Right renal pelvis (tissue), 4 donors: ENCODE measurements at places on chromosomes 5 and 9. TPM values are rescaled to one million over a fixed set of nuclear protein-coding genes. Genes with fewer than 3 reads are reported as not detected.

GRCh38 chr9:106350777-106351176 is 512.2 kb upstream of the ZNF462 start:
- no peak for DNase-seq

DNA sequence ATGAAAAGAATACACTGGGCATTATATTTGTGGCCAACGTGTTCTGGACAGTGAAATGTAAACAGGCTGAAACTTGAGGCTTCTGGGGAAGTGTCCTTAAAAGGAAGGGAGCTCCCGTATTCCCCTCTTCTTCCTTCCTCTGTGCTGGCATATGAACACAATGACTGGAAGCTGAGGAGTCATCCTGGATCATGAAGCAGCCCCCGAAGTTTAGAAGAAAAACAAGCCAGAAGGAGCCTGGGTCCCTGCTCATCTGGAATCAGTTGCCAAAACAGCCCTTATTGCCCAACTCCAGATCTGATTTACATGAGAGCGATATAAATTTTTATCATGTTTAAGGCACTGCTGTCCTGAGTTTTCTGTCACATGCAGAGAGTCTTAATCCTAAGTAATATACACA is 65.4 kb upstream of the SLC1A1 start:
- DNase-seq: no peak

DNA sequence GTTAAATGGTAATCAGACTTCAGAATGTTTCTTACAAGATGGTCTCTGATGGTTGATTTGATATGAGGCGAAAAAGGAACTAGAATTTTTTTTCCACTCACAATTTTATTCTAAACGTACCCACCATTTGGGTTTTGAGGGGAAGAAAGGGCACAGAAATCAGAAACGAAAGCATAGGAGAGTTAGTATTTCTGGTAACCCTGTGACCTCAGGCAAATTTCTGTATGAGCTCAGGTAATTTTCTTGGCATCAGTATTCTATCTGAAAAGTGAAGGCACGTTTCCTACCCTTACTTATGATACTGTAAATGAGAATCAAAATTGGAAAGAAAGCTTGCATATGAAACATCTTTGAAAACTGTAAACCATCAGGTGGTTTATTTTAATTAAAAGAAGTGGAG is 26.5 kb downstream of the TMEFF1 start:
- DNase-seq: no peak

The ZDHHC21 gene
- polyA plus RNA-seq: 21.8 TPM

GRCh38 chr5:142317173-142317572 is 7.6 kb downstream of the SPRY4 start:
- DNase-seq: no peak

GRCh38 chr9:36823466-36823865 is 210.6 kb downstream of the PAX5 start:
- no peak for DNase-seq

DNA sequence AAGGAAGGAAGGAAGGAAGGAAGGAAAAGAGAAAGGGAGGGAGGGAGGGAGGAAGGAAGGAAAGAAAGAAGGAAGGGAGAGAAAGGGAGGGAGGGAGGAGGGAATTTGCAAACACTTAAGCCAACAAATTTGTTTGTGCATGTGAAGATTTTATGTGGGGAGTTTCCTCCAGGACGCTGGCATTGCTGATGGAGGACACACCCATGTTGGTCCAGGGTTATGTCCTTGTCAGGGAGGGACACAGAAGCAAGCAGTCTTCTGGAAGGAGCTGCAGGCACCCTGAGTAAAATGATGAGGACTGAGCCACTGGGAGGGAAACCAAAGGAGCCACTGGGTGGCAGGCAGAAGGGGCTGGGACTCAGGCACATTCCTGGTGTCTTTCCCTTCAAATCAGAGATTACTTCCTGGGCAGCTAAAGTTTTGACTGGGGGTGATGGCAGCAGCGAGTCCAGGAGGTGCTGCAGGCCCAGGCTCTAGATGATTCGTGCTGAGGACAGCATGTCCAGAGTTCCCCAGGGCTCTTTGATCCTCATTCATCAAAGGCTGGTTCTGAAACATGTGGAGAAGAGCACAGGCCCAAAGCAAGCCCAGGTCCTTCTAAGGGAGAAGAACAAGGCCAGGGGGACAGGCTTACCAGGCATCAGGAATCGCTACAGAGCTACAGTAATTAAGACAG is 109.2 kb downstream of the PAX5 start:
- DNase-seq: no peak

DNA sequence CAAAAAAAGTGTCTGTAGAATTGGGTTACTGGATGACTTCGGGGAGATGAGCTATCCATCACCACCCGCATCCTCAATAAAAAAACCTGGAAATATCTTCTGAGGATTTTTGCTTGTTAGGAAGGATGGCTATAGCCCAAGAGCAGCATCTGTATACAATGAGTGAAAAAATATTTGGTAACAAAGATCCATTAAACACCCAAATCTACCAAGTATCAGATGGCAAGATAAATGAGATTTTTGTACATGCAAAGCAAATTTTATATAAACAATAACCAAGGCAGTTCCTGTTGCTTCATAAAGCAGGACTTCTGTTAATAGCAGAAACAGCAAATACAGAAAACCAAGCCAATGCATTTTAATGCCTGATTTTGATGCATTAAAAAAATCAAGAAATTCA is 166.6 kb downstream of the SLC28A3 start:
- no peak for DNase-seq

- DNase-seq: no peak
These were observed 415.2 kb upstream of the SMARCA2 start for GRCh38 chr9:1599961-1600360.

DNA sequence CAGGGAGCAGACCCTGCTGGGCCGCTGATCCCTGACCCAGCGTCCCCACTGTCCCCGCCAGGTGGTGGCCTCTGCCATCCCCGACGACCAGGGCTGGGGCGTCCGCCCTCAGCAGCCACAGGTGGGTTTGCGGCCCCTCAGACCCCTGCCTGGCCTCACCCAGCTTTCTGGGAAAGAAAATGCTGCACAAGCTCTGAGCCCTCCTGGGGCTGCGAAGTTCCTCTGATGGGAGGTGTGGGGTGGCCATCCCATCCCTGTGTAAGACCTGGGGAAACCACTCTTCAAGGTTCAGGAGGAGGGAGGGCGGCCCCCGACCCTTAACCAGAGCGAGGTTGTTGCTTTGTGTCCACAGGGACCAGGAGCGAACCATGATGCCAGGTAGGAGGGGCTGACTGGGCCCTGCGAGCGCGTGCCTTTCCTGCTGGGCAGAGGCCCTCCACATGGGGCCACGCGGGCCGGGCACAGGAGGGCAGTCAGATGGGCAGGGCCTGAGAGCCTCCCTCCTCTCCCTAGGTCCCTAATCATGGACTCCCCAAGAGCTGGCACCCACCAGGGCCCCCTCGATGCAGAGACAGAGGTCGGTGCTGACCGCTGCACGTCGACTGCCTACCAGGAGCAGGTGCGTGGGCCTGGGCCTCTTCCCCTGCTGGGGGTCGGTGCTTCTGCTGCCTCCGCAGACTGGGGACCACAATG is 7.7 kb downstream of the NOXA1 start:
- DNase-seq: no peak

The CCDC107 gene
- polyA plus RNA-seq: 21.9 TPM

DNA sequence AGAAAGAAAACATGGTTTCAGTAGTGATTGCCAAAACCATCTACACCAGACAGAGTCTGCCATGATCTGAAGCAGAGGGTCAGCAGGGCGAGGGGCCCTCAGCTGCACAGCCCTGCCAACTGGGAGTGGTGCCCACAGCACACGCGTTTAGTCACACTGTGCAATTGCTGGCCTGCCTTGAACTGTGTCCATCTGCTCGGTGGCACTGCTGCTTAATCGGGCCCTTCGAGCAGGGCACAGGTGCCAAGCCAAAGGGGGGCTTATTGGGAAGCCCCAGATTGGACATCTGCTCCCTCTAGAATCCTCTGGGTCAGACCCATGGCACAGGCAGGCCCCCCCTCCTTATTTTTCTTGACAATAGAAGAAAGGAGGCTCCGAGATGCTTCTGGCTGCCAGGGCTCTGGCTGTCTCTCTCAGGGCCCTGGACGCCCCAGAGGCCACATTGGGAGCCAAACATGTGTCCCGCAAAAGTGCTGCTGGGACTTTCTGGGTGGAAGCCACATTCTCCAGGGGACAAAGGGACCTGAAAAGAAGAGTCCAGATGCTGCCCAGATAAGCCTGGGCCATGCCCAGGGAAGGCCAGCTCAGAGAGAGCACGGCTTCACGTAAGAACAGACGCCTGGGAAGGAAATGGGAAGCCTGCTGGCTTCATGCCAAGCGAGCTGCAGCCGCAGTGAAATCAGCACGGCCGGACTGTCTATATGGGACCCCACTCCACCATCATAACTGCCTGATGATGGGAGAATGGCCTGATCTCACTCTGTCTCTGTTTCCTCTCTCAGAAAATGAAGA is 349.2 kb downstream of the GADD45G start:
- no peak for DNase-seq

- DNase-seq: no peak
These were observed 42.6 kb upstream of the GFPT2 start for GRCh38 chr5:180395540-180396274.

DNA sequence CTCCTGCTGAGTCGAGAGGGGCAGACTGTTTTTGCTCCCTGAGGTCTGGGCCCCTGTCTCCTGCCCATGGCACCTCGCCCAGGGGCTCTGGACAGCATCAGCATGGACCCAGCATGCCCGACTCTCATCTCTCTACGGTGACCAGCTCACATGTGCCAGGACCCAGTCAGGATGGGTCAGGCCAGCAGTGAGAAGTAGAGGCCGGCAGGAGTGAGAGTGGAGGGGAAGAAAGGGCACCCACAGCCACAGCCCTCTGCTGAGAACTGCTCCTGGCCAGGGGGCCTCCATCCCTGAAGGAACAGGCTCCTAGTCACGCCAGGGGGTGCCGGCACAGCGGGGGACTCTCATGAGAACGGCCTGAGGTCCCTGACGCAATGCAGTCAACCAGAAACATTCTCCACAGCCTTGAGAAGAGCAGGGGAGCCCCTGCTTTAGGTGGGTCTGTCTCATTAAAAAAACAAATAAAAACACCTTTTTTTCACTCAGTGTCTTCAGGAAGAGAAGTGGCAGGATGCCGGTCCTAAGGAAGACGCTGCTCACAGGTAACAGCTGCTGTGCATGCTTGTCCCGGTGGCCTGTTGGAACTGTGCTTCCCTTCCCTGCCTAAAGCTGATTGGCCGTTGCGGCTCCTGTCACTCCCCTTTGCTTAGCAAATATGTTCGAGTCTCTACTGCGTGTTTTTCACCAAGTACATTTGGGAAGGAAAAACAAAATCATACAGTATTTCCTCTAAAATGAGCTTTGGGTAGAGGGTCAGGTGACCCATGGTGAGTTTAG is 85.7 kb upstream of the FBXW11 start:
- no peak for DNase-seq

DNA sequence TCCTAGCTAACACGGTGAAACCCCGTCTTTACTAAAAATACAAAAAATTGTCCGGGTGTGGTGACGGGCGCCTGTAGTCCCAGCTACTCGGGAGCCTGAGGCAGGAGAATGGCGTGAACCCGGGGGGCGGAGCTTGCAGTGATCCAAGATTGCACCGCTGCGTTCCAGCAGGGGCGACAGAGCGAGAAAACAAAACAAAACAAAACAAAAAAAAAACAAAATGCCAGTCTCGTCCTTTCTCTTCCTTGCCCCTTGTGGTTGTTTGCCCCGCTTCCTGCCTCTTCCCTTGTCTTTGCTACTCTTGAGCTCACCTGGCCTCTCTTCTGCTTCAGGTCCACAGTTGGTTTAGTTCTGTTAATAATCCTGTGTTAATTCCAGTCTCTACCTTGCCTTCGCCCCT is 22.5 kb downstream of the PRDM6 start:
- DNase-seq: no peak

The C5orf58 gene
- polyA plus RNA-seq: not detected

The ARHGEF28 gene
- 49.2 TPM for polyA plus RNA-seq

The SRP19 gene
- polyA plus RNA-seq: 67.1 TPM

The UBTD2 gene
- polyA plus RNA-seq: 85.5 TPM

The PCDHB12 gene
- 4.6 TPM for polyA plus RNA-seq

The GZMA gene
- polyA plus RNA-seq: 0.58 TPM

The KLHL3 gene
- polyA plus RNA-seq: 18.8 TPM

DNA sequence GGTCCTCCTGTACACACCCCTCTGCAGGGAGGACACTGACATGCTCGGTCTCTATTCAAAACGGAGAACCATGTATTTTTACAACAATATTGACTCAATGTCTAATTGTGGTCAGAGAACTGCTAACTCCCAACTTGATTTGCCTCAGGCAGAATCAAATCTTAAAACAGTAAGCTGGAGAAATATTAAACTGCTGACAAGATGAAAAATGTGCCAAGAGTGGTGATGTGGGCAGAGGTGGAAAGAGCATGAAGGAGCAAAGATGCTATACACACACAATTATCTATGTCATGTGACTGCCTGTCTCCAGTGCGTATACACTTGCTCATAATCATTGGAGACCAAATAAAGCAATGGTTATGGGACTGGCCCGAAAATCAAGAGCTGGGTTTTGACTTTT is 556.1 kb upstream of the ZNF608 start:
- DNase-seq: no peak

DNA sequence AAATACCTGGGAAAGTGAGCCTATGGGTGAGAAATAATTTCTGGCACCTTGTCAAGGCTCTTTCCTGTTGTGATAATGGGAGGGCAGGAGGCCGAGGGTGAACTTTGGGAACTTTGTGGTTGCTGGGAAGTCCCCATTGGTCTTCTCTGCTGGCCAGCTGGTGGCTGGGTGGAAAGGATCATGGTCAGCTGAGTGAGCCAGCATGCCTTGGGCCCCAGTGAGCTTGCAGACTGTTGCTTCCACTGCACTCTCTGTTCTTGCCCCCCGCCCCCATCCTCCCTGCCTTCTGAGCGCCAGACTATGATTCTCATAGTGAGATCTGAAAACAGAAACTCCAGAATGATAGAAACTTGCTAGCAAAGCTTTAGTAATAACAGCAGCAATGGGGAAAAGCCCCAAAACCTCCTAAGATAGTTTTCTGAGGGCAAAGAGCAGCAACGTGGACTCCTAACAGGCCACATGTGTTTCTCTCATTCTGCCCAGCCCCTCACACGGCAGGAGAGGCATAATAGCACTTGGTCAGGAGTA is 139.2 kb upstream of the SMARCA2 start:
- no peak for DNase-seq

The ECSCR gene
- polyA plus RNA-seq: 25.6 TPM

- no peak for DNase-seq
These were observed 334.7 kb downstream of the ACTL7B start for GRCh38 chr9:108521063-108521590.

DNA sequence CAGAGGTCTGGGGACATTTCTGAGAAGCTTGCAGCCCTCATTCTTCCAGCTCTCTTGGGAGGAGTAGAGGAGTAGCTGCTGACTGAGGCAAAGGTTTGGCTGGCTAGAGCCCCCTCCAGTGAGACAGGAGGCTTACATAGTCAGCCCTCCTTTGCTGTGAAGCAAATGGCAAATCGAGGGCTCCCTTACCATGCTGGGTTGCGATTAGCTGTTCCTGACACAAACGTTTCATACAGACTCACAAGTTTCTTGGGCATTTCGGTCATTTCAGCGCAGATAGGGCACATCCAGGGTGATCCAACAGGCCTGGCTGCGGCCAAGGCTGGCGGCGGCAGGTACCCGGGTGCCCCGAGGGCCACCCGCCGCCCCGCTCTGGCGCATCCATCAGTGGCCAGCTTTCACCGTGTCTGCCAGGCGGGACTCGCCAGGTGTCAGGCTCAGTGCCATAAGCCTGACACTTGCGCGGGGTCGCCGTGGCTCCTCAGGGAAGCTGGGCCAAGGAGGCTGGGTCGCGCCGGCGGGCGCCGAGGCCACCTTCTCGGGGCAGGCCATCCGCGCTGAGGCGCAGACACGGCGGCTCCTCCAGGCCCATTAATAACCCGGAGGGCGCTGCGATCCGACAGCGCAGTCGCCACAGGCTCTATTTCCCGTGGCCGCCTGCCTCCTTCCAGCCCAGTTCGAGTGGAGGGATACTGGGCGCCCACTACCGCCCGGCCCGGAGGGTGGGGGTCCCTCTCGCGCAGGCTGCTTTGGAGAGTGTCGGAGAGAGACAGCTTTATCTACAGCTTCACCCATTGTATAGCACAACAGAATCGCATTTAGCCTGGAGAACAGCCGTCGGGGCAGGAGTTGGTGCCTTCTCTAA is 9.1 kb downstream of the PRDM6 start:
- no peak for DNase-seq
